Inflammatory macrophage treated with lipopolysaccharide for 4 hours (primary cell): ENCODE measurements at places on chromosomes 13 and 19.

DNA sequence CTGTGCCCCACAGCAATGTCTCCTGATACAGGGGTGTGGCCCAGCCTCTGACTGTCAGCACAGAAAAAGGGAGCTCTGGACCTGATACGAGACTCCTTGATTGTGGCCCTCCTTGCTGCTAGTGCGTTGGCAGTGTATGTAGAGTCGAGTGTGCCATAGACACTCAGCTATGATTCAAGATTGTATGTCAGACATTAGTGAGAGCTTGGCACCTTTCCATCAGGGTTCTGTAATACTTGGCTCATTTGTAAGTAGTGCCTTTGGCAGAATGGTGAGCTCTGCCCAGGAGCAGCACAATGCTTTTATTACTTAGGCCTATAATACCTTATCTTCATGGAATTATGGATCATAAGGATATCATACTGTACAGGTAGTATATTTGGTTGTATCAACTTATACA, 83.4 kb downstream of the ATP8A2 start:
- no peak for DNase-seq

- DNase-seq: no peak
Measured at GRCh38 chr13:20567881-20568528, 1.0 kb downstream of the IFT88 start.

DNA sequence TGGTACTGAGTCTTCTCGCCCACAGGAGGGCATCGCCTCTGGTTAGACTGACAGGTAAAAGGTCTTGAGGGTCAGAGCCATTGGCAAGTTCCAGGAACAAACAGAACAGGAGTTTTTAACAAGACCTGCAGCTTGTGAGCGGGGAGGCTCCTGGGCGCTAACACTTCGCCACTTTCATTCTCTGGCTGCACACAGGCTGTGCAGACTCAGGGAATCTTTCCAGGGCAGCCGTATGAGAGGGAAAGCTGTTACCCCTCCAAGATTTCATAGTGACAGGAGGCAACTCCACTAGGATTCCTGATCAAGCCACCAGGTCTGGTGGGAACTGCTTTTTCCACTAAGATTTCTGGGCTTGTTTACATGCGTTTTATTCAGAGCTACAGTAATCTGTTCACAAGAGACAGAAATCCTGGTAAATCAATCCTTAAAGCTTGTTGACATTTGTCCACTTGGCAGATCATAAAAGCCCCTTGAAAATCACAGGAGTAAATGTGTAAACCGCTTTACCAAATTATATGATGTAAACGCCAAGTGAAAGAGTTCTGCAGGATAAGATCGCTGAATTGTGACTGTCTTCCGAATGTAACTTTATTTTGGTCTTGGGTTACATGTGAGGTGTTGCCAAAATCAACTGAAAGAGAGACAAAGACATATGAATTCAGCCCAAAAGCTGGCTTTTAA, 190.6 kb downstream of the MZT1 start:
- DNase-seq: no peak

- DNase-seq: no peak
Measured at GRCh38 chr19:36747750-36748149, 24.9 kb downstream of the ZNF850 start.

- DNase-seq: no peak
Measured at GRCh38 chr13:93222976-93223375, 3.6 kb upstream of the GPC6 start.
